ENCODE measurements at places on chromosomes 6 and 20. TPM values are rescaled to one million over a fixed set of nuclear protein-coding genes. Genes with fewer than 3 reads are reported as not detected.

- DNase-seq = no peak
Measured at GRCh38 chr6:137266309-137266586, 47.1 kb upstream of the IFNGR1 start.

GRCh38 chr6:152195896-152196295 is 388.4 kb downstream of the ESR1 start:
- no peak for DNase-seq

DNA sequence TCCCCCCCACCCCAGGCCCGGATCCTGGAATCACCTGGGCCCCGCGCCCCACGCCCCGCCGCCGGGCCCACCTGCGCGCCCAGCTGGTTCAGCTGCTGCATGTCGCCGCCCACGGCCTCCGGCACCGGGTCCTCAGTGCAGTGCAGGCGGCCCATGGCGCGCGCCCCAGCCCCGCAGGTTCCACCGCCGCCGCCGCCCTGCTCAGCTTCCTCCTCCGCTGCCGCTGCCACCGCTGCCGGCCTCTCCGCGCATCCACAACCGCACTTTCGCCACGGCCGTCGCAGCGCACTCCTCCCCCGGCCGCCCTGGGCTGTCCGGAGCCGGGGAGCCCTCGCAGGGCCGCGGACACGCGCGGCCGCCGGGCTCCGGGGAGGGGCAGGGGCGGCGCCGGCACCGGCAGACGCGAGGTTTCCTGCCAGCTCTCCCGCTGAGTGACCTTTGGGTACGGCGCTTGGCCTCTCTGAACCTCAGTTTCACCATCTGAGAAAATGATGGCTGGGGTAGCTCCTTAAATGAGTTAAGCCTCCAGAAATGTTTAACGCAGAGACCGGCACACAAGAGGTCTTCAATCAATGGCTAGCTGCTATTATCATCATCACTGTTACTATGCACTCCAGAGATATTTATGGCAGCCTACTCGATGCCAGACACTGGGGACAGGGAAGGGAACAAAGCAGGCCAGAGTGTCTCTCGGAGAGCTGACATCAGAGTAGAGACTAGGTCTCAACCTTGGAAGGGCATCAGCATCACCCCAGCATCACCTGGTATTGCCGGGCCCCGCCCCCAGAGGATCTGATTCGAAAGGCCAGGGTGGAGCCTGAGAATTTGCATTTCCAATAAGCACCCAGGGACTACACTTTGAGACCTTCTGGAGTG is at the start of gene COMMD7:
TSS of gene COMMD7 (minus strand) at position 231 of the 876 bp plus-strand sequence. CDS start at position 155, 76 bp downstream.
- DNase-seq = peak; percentile 62

GRCh38 chr6:16850681-16851026 is 89.4 kb upstream of the ATXN1 start:
- no peak for DNase-seq

Gene TBX18
- 0.35 TPM for total RNA-seq

DNA sequence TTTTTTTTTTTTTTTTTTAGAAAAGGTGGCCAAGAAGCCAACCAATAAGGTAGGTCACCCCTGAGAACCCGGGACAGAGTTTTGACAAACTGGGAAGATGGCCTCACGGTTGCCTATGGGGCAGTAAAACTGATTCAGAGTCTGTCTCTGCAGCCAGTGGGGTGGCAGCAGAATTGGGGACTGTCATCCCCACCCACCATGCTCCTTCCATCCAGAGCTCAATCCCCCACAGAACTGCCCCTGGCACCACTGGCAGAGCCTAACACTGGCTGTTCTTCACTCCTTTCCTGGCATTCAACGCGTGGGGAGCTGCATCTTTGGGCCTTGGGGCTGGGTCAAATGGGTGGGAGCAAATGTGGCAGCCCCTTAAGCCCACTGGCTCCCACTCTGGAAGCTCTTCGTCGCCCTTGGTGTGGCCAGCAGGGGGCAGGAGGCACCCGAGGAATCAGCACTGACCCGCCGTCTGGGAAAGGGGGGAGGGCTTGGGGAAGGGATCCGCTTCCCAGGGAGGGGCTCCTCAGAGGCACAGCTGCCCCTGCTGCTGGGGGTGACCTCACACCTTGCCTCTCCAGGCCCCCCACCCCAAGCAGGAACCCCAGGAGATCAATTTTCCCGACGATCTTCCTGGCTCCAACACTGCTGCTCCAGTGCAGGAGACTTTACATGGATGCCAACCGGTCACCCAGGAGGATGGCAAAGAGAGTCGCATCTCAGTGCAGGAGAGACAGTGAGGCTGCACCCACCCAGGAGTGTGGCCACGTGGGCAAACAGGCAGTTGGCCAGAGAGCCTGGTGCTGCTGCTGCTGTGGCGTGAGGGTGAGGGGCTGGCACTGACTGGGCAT is 10.4 kb downstream of the CD40 start:
- DNase-seq = no peak

GRCh38 chr6:125738276-125738675 is 11.2 kb upstream of the HEY2 start:
- DNase-seq = no peak

- no peak for DNase-seq
Measured at GRCh38 chr6:13113981-13114593, 214.2 kb downstream of the TBC1D7 start.

Gene DPPA5
- not detected for total RNA-seq

GRCh38 chr6:103036846-103037245 is 1643.3 kb downstream of the GRIK2 start:
- DNase-seq = no peak

Gene SLC35D3
- 0.15 TPM for total RNA-seq

- DNase-seq = no peak
Measured at GRCh38 chr6:137095651-137096238, 51.0 kb upstream of the IL20RA start.

GRCh38 chr20:3966571-3966970 is 48.8 kb downstream of the RNF24 start:
- no peak for DNase-seq

GRCh38 chr6:593139-593906 is 63.6 kb downstream of the HUS1B start:
- DNase-seq = peak; percentile 55

GRCh38 chr6:128807577-128807976 is 75.4 kb upstream of the LAMA2 start:
- DNase-seq = no peak

Gene ADAM33
- 8.1 TPM for total RNA-seq

DNA sequence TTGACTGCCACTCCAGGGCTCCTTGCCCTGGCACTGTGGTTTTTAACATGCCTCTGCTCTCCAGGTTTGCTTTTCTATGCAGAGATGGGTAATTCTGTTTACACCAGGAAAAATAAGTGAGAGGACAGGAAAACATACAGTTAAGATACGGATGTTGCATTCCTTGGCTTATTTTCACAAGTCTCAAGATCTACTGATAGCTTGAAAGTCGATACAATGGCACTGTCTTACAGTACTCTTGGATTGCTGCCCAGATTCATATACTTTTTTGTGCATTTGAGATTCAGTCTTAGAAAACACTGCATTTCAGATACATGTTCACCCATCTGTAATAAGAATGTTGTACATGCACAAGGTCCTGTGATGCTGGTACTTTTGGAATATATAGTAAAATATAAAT is 159.6 kb upstream of the FLRT3 start:
- DNase-seq = no peak

DNA sequence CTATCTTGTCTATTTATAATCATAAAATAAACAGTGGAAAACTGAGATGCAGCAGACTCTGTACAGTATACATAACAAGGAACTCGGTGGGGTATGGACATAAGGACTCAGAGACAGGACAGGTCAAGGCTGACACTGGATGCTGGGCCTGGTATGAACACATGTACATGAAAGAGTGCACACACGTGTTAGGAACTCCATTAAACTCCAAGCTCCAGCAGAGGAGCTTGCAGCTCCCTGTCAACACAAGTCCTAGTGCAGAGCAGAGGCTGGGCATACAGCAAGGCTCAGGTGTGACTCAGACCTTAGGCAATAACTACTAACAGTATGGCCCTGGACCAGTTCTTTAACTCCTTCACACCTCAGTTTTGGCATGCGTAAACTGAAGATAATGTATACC is 17.1 kb downstream of the NAPB start:
- DNase-seq = no peak

Gene BPIFA1
- not detected for total RNA-seq

Gene HLA-DRB1
- total RNA-seq = 39.3 TPM

Gene FOXP4
- total RNA-seq = 33.6 TPM
